Motor neuron (in vitro differentiated cells): ENCODE measurements at places on chromosomes 3 and 15. TPM values are rescaled to one million over a fixed set of nuclear protein-coding genes. Genes with fewer than 3 reads are reported as not detected.

TERC gene
- total RNA-seq = 5.1 and 8.1 TPM in 2 replicates

SLC51B gene
- not detected in 2 replicates for total RNA-seq

RGMA gene
- 10.2 and 11.2 TPM in 2 replicates for total RNA-seq

C15orf39 gene
- total RNA-seq = 3.6 and 4.1 TPM in 2 replicates

- no peak for ATAC-seq
Measured at GRCh38 chr3:195910499-195910845, 2.1 kb upstream of the TNK2 start.

DNA sequence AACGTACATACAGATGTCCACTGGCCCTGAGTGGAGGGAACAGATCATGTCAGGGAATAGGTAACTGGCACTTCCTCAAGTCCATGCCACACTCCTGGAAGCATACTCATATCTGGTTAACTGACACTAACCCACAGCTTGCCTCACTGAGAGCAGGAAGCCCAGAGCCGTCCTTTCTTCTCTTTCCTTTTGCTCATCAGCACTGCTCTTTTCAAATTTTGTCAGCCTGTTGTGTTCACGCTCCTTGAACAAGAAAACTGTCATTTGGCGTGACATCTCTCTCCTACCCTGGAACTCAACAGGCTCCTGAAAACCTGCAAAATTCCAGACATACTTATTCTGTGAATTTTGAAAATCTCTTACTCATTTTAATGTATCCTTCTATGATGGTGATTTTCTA lies 360.2 kb downstream of the MAGI1 start:
- no peak for ATAC-seq

DNA sequence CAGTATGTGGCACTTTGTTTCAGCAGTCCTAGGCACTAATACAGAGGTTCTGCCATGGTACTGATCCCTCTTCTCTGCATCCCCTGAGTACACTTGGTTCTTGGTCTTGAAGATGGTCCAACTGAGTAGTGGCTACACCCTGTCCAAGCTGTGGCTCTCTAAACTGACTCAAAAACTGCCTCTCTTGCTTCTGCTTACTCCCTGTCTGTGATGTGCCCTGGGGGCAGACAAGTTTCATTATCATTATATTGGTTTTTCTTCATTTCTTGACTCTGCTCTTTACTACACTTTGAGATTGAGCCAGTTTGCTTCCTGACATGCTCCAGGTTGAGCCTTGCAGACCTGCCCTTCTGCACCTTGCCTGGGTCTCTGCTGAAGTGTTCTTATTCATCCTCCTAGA lies 18.9 kb upstream of the ST3GAL6 start:
- ATAC-seq = peak; percentile 62

GRCh38 chr3:10377148-10377725 lies 56.3 kb upstream of the SEC13 start:
- ATAC-seq = no peak

- ATAC-seq = no peak
Measured at GRCh38 chr3:195532345-195532744, 10.8 kb downstream of the PPP1R2 start.

DNA sequence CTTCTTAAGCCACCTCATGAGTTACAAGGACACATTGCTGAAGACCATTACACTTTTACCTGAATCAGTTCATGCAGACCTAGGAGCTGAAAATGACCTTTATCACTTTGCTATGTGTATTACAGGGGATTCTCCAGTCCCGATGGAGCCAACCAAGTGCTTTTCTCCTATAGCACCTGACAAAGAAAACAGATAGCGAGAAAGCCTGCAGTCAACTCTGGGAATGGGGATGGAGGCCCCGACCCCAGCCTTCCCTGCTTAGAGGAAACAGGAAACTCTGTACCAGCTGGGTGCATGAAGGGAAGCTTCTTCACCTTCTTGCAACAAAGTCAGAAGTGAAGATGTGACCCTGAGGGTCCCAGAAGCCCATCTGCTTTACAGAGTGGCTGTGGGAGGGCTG lies 168.3 kb upstream of the SEMA6D start:
- no peak for ATAC-seq

- peak; percentile 99 for ATAC-seq
Measured at GRCh38 chr3:46935168-46935858, 41.2 kb downstream of the CCDC12 start.

DNA sequence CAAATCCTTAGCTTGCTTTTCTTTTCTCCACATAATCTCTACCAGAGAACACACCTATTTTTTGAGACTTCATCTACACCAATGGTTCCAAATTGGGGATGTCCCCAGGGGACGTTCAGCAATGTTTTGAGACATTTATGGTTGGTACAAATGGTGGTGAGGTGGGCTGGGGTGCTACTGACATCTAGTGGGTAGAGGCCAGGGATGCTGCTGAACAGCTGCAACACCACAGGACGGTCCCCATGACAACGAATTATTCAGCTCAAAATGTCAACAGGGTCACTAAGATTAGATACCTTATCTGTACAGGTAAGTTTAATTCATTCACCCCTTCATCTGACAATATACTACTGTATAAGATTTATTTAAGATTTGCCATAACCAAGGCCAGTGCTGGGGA lies 14.4 kb downstream of the GK5 start:
- peak; percentile 58 for ATAC-seq

DNA sequence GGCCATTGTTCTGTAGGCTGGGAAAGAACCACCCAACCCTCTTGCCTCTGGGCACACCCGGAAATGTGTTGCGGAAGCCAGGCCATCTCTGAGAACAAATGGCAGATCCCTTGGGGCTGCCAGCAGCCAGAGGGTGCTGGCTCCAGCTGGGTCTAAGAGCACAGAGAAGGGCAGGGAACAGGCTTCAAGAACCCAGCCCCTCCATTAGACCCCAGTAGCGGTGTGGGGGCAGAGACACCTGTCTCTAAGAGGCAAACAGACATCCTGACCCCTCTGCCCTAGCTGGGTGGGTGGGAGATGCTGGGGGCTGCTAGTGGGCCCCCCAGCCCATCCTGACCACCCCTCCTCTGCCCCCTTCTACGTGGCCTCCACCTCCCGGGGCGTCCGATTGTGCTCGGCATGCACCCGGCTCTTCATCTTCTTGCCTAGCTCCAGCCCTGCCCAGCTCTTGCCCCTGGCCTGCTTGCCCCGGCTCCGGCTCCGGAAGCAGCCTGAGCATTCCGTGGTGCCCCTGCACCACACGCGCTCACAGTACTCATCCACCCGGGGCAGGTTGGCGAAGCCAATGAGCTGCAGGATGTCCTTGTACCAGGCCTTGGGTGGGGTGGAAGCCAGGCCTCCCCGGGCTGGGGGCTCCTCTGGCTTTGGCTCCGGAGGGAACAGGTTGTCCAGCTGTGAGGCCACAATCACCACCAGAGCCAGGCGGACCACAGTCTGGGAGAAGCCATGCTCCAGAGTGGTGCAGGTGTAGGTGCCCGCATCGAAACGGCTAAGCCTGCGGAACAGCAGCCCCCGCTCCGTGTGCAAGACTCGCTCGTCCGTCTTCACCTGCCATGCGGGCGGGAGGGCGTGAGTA lies 9.4 kb downstream of the SEMA3G start:
- no peak for ATAC-seq

GRCh38 chr15:99390667-99391066 lies 139.4 kb downstream of the LRRC28 start:
- no peak for ATAC-seq

DNA sequence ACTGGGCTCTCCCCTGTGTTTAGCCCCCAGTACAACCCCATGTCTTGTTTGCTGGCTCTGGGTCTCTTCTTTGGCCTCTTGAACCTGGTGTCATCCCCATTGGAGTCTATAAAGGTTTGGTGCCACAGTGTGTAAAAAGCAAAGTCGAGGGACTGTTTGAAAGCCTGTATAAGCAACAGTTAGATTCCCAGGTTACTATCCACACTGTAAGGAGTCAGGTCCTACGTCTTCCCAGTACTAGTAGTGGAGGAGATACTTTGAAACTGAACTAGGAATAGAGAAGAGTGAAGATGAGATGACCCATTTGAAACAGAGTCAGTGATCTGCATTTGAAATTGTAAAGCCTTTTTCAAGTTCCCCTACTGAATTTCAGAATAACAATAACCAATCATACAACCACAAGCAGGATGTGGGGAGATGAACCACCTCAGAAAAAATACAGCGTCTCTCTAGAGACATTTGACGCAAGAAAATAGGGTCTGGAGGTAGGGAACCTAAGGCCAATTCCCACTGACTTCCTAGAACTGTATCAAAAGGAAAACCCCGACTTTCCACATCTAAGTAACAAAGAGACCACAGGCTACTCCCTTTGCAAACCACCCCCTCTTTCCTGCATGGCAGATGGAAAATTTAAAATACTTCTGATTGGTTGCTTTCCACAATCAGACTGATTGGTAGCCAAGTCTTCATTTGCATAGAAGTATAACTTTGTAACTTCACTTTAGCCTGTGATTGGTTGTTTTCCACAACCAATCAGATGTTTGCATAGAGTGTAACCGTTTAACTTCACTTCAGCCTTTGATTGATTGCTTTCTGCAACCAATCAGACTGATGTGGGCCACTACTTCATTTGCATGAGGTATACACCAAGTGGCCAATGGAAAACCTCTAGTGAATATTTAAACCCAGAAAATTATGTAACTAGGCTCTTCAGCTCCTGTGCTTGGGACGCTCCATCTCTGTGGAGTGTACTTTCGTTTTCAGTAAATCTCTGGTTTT lies 49.9 kb upstream of the NEDD4 start:
- ATAC-seq = no peak

DNA sequence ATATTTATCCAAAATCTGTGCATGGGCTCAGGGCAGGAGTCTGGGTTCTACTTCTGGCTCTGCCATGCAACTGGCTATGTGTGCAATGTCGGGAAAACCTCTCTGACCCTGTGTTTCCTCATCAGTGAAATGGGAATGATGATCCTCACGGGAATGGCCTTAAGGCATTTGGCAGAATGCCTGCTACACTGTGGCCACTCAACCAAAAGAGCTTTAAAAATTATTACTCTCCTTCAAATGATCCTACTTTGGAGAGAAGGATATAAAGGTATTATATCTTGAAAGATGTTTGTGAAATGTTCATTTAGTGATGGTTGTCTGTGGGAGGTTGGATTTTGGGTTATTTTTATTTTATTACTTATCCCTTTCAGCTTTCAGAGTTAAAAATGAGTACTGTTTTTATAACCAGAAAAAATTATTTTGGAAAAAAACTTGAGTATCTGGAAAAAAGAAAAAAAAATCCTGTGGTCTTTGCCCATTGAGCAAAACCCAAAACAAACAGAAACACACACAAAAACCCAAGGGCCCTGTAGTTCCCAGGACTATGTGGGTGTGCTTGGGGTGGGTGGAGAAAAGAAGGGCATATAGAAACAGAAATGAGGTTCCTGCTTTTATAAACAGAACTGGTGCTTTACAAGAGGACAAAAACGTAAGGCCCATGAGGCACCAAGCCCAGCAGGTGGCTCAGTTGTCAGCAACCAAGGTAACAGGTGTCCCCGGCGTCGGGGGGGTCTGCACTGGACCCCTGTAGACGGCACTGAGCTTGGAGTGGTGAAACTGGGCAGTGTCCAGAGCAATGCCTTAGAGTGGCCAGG lies 22.0 kb downstream of the RGMA start:
- ATAC-seq = no peak

DNA sequence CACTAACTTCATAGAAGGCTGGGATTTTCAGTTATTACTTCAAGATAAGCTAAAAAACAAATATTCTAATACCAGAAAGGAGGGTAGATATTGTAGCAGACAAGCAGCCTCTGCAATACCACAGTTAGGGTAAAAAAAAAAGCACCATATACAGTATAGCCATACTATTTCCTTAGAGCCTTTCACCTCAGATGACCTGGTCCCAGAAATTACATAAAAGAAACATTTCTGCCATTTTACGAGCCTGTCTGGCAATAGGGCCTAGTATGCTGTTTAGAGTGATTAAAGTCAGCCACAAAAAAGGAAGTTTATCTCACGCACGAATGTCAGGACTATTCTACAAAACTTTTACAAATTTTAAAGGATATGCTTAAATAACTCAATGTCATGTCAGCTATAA lies 1016.6 kb downstream of the PLOD2 start:
- ATAC-seq = no peak

DNA sequence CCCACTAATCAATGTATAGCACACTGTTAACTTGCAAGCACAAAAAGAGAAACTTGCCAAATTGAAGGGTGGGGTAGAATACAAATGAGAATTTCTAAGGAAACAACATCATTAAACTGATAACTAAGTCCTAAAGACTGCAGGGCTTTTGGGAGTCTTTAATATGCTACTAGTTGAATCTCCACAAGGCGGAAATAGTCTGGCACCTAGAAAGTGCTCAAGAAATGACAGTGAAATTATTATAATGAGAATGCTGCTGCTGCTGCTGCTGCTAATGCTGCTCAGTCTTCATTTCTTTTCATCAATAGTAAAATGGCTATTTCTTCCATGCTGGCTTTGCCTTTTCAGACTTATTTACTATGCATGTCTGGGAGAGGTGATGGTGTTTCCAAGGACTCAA lies 91.8 kb downstream of the BTD start:
- ATAC-seq = peak; percentile 19

DNA sequence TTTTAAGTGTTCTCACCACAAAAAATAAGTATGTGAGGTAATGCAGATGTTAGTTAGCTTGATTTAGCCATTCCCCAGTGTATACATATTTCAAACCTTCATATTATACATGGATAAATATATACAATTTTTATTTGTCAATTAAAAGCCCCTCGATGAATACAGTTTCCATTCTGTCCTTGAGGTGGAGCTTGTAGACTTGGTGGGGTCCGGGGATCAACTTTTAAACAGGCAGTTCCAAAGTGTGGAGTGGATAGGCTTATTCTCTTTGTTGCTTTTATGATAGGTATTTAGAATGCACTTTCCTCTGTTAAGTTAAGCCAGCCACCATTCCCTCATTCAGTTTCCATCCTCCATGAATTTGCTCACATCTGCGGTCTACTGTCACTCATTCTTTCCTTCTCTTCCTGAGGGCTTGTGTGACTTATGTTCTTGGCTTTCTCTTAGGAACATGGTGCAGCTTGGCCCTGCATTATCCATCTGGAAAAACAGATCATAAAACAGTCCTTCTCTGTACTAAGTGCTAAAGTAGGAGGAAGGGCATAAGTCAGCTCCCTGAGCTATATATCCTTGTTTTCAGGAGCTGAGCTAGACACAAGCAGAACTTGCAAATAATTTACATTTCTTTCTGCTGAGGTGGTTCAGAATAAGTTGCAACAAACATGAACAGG lies 149.1 kb downstream of the NFKBIZ start:
- no peak for ATAC-seq

GRCh38 chr3:171782617-171783016 lies 27.7 kb downstream of the PLD1 start:
- ATAC-seq = no peak

DNA sequence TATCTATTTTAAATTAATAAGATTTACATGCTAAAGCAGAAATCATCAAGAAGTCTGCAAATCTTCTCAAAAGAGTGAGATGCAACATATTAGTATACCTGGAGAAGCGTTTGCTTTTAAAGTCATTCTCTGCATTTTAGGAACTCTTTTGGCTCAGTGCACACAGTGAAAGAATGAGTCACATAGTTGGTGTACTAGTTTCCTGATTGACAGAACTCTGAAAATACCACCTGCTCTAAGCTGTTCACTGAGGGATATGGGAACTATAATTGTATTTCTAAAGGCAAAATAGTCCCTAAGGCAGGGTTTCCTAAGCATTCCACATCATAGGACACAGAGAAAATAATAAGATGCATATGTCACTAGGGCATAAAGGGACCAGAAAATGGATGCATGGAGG lies 838.5 kb downstream of the DIPK2A start:
- ATAC-seq = no peak
